ENCODE measurements at places on chromosomes 13 and 19.

- DNase-seq = no peak
- no peaks in the 10 kb centered on the region for H3K27me3 ChIP-seq
- no peaks in the 10 kb centered on the region for H3K36me3 ChIP-seq
- peaks cover 4% of the 10 kb centered on the region for H3K4me1 ChIP-seq
These were observed 520 bp downstream of the ZNF600 start for GRCh38 chr19:52786078-52786463.

DNA sequence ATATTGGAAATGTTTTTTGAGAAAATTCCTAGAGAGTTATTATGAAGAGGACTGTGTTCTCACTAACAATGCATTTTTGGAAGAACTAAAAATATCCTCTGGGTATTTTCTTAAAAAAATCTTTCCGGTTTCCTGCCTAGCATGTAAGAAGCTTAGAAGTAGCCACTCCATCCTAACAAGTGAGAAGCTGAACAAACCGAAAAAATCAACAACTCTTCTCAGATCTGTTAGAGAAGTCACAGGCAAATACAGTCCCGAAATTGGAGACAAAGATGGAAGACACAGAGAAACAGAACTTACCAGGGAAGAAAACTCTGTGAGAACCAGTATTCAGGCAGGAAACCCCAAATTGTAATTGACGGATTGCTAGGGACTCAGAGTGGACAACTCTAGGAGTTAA lies 173.0 kb downstream of the KLF12 start:
- no peak overlapping the region for H3K4me3 ChIP-seq
- no peaks in the 10 kb centered on the region for H3K36me3 ChIP-seq
- H3K27ac ChIP-seq = no peak overlapping the region
- no peaks in the 10 kb centered on the region for H3K27me3 ChIP-seq
- H3K4me1 ChIP-seq = no peaks in the 10 kb centered on the region

GRCh38 chr13:97284558-97284957 lies 62.4 kb downstream of the MBNL2 start:
- no peak overlapping the region for H3K27ac ChIP-seq
- H3K4me3 ChIP-seq = no peak overlapping the region
- H3K27me3 ChIP-seq = no peaks in the 10 kb centered on the region
- peaks cover 11% of the 10 kb centered on the region for H3K36me3 ChIP-seq

DNA sequence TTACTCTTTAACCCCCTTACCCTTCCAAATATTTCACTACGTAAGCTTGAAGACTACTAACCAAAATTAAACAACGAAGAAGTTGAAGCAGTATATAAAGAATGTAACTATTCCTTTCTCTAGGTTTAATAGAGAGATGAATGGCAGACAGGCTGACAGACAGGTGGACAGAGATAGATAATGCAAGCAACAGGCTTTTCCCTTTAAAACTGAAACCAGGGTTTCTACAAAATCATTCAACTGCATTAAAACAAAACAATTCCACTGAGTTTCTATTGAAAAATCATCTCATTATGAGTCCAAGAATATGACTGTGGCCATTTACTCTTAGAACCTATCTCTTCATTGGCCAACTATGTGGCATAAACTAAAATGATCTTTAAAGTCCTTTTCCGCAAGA lies 15.2 kb downstream of the LNX2 start:
- no peaks in the 10 kb centered on the region for H3K27me3 ChIP-seq
- no peak for DNase-seq
- H3K4me1 ChIP-seq = peaks cover 14% of the 10 kb centered on the region
- no peaks in the 10 kb centered on the region for H3K36me3 ChIP-seq
- H3K4me3 ChIP-seq = no peak overlapping the region

GRCh38 chr19:5246554-5247155 lies 94.0 kb downstream of the PTPRS start:
- H3K27ac ChIP-seq = no peak overlapping the region
- no peaks in the 10 kb centered on the region for H3K36me3 ChIP-seq
- no peaks in the 10 kb centered on the region for H3K27me3 ChIP-seq

DNA sequence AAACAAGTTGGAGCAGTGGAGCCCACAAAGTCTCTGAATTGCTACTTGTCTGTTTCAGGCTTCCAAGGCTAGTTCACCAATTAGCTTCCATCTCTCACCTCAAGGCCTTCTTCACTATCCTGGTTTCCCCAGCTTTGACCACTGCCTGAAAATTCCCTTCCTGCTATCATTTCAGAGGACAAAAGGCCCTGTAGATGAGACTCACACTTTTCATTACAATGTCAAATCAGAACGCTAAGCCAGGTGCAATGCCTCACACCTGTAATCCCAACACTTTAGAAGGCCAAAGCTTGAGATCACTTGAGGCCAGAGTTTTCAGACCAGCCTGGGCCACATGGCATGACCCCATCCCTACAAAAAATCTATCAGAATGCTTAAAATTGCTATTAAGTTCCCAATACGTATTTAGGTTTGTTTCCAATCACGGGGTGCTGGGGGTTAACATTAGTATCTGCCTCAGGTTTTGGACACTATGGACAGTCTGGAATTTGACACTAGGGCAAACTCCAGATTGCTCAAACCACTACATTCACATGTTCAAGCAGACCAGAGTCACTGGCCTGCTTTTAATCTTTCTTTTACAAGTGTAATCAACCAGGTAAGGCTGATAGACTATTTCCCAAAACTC lies 5.5 kb downstream of the TPT1 start:
- H3K27ac ChIP-seq = no peak overlapping the region
- DNase-seq = no peak
- peaks cover 78% of the 10 kb centered on the region for H3K36me3 ChIP-seq
- H3K27me3 ChIP-seq = no peaks in the 10 kb centered on the region
- peaks cover 67% of the 10 kb centered on the region for H3K4me1 ChIP-seq
- H3K4me3 ChIP-seq = no peak overlapping the region

- peaks cover 7% of the 10 kb centered on the region for H3K36me3 ChIP-seq
- H3K27ac ChIP-seq = peak overlapping the region; percentile 62
- peaks cover 39% of the 10 kb centered on the region for H3K4me1 ChIP-seq
- H3K4me3 ChIP-seq = peak overlapping the region; percentile 94
- H3K27me3 ChIP-seq = no peaks in the 10 kb centered on the region
These were observed 46.8 kb downstream of the ARHGEF18 start for GRCh38 chr19:7395360-7396066.

DNA sequence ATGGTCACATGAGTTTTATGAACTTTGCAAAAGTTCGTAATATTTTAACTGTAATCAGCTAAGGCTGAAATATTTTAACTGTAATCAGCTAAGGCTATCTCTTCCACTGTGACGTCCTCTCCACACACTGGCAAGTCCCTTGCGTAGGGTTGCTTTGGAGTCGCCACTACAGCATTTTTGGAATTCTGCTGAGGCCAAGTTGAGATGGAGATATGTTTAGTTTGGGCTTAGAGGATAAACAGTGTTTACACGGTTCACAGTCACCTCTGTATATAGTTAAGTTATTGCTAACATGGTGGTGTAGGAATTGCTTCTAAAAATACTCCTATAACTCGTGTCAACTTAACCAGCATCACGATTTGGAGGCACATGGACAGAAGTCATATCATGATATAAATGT lies 143.6 kb upstream of the SERP2 start:
- H3K4me3 ChIP-seq = no peak overlapping the region
- H3K27me3 ChIP-seq = no peaks in the 10 kb centered on the region
- H3K27ac ChIP-seq = peak overlapping the region; percentile 99
- H3K36me3 ChIP-seq = no peaks in the 10 kb centered on the region
- H3K4me1 ChIP-seq = peaks cover 39% of the 10 kb centered on the region

GRCh38 chr19:38729653-38730469 lies 14.4 kb downstream of the CAPN12 start:
- no peak overlapping the region for H3K27ac ChIP-seq
- H3K4me1 ChIP-seq = peaks cover 9% of the 10 kb centered on the region
- peak; percentile 58 for DNase-seq

- H3K4me1 ChIP-seq = 0 out of 2 replicates have a peak, but pooled peaks cover 5% of the 10 kb centered on the region
- no peak overlapping the region for H3K4me3 ChIP-seq
- H3K36me3 ChIP-seq = peaks cover 12% of the 10 kb centered on the region
- DNase-seq = no peak
- H3K27me3 ChIP-seq = no peaks in the 10 kb centered on the region
- no peak overlapping the region for H3K27ac ChIP-seq
These were observed 66.6 kb upstream of the XPO4 start for GRCh38 chr13:20969182-20969581.

DNA sequence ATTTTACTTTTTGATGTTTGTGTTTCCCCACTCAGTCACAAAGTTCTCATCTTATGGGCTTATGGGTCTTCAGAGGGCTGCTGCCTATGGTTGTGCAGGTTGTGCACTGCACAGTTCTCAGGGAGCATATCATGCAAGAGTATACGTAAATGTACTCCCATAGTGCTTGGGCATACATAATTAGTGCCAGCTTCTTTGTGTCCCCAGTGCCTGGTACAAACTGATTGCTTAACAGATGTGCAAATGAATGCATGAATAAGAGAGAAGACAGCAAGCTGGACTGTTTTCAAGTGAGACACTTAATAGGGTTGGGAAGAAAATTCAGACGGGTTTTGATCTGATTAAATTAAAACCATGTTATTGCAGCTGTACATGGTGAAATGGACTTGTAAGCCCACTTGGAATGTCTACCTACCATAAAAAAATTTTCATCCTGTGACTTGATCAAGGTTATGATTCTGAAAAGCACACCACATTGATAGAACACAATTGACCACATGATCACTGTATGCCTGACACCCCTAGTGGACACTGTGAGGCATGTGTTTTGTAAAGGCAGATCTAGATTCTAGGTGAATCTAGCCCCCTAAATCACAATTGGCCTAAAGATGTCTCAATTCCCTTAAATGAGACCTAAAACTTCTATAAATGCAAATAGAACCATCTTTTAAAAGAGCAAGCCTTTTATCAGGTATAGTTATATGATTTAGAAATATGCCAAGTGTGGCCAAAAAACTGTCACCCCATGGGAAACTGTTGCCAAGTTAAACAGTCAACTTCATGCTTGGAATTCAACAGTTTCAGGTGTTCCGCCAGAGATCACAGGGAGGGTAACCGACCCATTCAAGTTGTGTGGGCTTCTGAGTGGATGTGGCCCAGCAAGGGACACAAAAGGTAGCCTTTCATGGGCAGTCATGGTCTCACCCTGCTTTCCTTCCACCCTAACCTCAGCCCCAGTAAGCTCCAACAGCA lies 27.9 kb downstream of the FAM124A start:
- no peaks in the 10 kb centered on the region for H3K4me1 ChIP-seq
- H3K4me3 ChIP-seq = no peak overlapping the region
- H3K27me3 ChIP-seq = 0 out of 2 replicates have a peak, but pooled peaks cover 4% of the 10 kb centered on the region

GRCh38 chr13:79939689-79940088 lies 401.2 kb downstream of the SPRY2 start:
- no peak overlapping the region for H3K4me3 ChIP-seq
- H3K36me3 ChIP-seq = 0 out of 2 replicates have a peak, but pooled peaks cover 4% of the 10 kb centered on the region

GRCh38 chr19:49213791-49214190 lies 56.2 kb downstream of the TRPM4 start:
- H3K27me3 ChIP-seq = no peaks in the 10 kb centered on the region
- peaks cover 26% of the 10 kb centered on the region for H3K4me1 ChIP-seq

GRCh38 chr19:10565028-10565566 lies 713 bp downstream of the KRI1 start:
- no peaks in the 10 kb centered on the region for H3K27me3 ChIP-seq
- H3K36me3 ChIP-seq = peaks cover 49% of the 10 kb centered on the region
- H3K4me1 ChIP-seq = peaks cover 29% of the 10 kb centered on the region
- peak overlapping the region; percentile 78 for H3K4me3 ChIP-seq
- DNase-seq = no peak

DNA sequence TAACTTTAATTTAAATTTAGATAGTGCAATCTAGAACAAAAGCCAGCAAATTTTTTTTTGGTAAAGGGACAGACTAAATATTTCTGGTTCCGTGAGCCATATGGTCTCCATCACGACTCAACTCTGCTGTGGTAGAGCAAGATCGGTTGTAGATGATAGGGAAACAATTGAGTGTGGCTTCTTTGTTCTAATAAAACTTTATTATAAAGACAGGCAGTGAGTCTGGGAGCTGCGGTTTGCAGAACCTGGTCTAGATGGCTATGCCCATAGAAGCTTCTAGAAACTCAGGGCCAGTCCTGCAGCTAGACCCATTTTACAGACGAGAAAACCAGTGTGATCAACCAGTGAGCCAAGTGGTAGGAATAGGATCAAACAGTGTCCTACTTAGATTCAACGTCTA lies 11.2 kb downstream of the CDC37 start:
- no peaks in the 10 kb centered on the region for H3K27me3 ChIP-seq
- no peak overlapping the region for H3K4me3 ChIP-seq
- no peaks in the 10 kb centered on the region for H3K4me1 ChIP-seq
- H3K36me3 ChIP-seq = peaks cover 73% of the 10 kb centered on the region
- DNase-seq = no peak

- no peaks in the 10 kb centered on the region for H3K36me3 ChIP-seq
- H3K4me3 ChIP-seq = no peak overlapping the region
- H3K27me3 ChIP-seq = peaks cover 36% of the 10 kb centered on the region
- DNase-seq = no peak
- no peaks in the 10 kb centered on the region for H3K4me1 ChIP-seq
These were observed 2.9 kb downstream of the KASH5 start for GRCh38 chr19:49390929-49391359.

DNA sequence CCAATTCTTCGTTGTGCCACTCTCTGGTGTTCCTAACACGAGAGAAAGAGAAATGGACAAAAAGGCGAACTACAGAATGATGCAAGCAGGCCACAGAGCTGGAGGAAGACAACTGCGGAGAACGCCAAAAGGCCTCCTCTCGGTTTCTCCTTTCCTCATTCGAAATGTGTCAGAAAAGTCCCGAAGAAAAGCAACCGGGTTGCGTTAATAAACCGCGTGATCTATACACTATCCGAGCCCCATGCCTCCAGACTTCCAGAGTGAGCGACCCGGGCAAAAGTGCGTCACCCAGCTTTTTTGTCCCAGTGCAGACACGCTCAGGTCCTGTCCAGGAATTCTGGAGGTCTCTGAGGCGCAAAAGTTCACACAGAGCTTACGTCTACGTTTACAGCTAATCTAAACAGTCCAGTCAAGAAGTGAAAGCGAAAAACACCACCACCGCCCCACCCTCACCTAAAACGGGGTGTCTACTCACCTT lies 413 bp downstream of the N4BP2L2 start:
- H3K27me3 ChIP-seq = no peaks in the 10 kb centered on the region
- peak overlapping the region; percentile 62 for H3K4me3 ChIP-seq
- peak overlapping the region; percentile 82 for H3K27ac ChIP-seq
- peaks cover 30% of the 10 kb centered on the region for H3K36me3 ChIP-seq
- H3K4me1 ChIP-seq = peaks cover 15% of the 10 kb centered on the region

- no peak for DNase-seq
- no peaks in the 10 kb centered on the region for H3K4me1 ChIP-seq
- peaks cover 10% of the 10 kb centered on the region for H3K27me3 ChIP-seq
- H3K4me3 ChIP-seq = no peak overlapping the region
- no peak overlapping the region for H3K27ac ChIP-seq
These were observed 39.9 kb downstream of the MAP4K1 start for GRCh38 chr19:38577826-38578225.
